ENCODE measurements at places on chromosomes 11 and 22. TPM values are rescaled to one million over a fixed set of nuclear protein-coding genes. Genes with fewer than 3 reads are reported as not detected.

Gene C1QTNF5
- total RNA-seq = 2.1 TPM

Gene USP35
- total RNA-seq = 9.3 TPM

Gene KDM4E
- not detected for total RNA-seq

Gene SAC3D1
- 32.3 TPM for total RNA-seq

Gene CD248
- 4.8 TPM for total RNA-seq

Gene SLC43A1
- total RNA-seq = 4.5 TPM

Gene ACAT1
- 44.6 TPM for total RNA-seq

Gene OR10D3
- not detected for total RNA-seq

Gene TBX1
- not detected for total RNA-seq

- H3K4me3 ChIP-seq = no peak overlapping the region
- DNase-seq = no peak
- H3K27ac ChIP-seq = no peak overlapping the region
- H3K4me1 ChIP-seq = peaks cover 34% of the 10 kb centered on the region
- no peaks in the 10 kb centered on the region for H3K27me3 ChIP-seq
These were observed 105.2 kb downstream of the MAML2 start for GRCh38 chr11:96237766-96238266.

DNA sequence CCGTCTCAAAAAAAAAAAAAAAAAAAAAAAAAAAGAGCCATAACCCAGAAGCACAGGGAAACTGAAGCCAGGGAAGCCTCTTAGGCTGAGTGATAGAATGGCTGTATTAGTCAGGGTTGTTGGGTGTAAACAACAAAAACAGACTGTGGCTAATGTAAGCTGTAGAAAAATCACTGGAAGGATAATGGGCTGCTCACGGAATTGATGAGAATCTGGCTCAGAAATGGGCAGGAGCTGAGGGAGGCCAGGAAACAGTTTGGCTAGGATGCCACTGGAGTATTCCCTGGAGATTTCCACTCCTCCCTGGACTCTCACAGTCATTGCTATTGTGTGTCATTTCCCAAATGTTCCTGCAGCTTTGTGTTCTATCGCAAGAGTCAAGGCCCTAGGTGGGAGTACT, 22.4 kb downstream of the SLC22A6 start:
- DNase-seq = no peak
- H3K36me3 ChIP-seq = no peaks in the 10 kb centered on the region
- no peak overlapping the region for H3K4me3 ChIP-seq
- H3K27ac ChIP-seq = no peak overlapping the region

GRCh38 chr11:64870176-64870892, 8.1 kb downstream of the EHD1 start:
- peak overlapping the region; percentile 85 for H3K27ac ChIP-seq
- H3K4me1 ChIP-seq = peaks cover 45% of the 10 kb centered on the region
- peak overlapping the region; percentile 27 for H3K4me3 ChIP-seq
- H3K36me3 ChIP-seq = no peaks in the 10 kb centered on the region

DNA sequence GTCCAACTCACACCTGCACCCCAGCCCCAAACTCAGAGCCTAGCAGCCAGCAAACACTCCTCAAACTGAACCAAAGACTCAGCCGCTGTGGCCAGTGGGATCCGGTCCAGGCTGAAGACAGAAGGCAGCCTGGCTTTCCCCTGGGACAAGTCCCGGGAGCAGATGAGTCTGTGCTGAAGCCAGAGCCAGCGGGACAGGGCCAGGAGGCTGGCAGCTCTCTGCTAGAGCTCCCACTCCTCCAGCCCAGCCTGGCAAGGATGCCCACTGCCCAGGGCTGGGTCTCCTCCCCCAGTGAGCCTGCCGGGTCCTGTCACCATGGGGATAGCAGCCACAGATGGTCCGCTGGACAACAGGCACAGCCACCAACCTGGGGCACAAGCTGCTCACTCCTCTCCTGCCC, 42.9 kb upstream of the PRR5 start:
- no peak overlapping the region for H3K27ac ChIP-seq
- H3K27me3 ChIP-seq = no peaks in the 10 kb centered on the region
- H3K36me3 ChIP-seq = no peaks in the 10 kb centered on the region

DNA sequence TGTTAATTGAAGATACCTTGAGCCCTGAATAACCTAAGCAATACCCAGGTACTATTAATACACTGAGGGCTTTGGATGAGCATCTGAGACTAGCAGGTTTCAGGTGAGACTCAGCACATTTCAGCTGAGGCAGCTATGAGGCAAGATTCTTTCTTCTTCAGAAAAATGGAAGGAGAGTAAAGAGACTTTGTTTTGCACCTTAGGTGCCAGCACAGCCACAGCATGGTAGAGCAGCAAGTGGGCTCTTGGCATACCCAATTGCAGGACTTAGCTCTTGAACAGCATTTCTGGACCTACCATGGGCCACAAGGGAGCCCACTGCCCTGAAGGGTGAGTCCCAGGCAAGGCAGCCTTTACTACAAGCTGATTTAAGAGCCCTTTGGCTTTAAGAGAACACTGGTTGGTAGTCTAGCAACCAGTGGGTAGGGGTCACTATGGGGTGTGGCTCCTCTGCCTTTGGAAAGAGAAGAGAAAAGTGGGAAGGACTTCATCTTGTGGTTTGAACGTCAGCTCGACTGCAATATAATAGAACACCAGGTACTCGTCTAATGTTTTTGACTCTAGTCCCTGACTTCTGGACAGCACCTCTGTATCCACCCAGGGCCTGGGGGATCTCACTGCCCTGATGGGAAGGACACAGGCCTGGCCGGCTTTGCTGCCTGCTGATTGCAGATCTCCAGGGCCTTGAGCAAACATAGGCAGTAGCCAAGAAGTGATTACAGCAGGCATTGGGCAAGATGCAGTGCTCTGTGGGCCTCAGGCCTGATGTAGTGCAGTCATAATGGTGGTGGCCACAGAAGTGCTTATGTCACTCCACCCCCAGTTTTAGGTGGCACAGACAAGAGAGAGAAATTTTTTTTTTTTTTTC, 73.3 kb downstream of the GLYATL1 start:
- peaks cover 2% of the 10 kb centered on the region for H3K27me3 ChIP-seq
- H3K4me1 ChIP-seq = no peaks in the 10 kb centered on the region
- peaks cover 5% of the 10 kb centered on the region for H3K36me3 ChIP-seq
- H3K4me3 ChIP-seq = no peak overlapping the region
- H3K27ac ChIP-seq = no peak overlapping the region

- no peak overlapping the region for H3K27ac ChIP-seq
- no peaks in the 10 kb centered on the region for H3K36me3 ChIP-seq
- H3K4me1 ChIP-seq = no peaks in the 10 kb centered on the region
- H3K4me3 ChIP-seq = no peak overlapping the region
- no peak for DNase-seq
These were observed 6.8 kb upstream of the PPM1F start for GRCh38 chr22:21959274-21960074.

GRCh38 chr11:19595840-19596751, 116.5 kb upstream of the NAV2 start:
- no peaks in the 10 kb centered on the region for H3K27me3 ChIP-seq
- no peak overlapping the region for H3K27ac ChIP-seq
- peaks cover 20% of the 10 kb centered on the region for H3K4me1 ChIP-seq
- no peaks in the 10 kb centered on the region for H3K36me3 ChIP-seq

DNA sequence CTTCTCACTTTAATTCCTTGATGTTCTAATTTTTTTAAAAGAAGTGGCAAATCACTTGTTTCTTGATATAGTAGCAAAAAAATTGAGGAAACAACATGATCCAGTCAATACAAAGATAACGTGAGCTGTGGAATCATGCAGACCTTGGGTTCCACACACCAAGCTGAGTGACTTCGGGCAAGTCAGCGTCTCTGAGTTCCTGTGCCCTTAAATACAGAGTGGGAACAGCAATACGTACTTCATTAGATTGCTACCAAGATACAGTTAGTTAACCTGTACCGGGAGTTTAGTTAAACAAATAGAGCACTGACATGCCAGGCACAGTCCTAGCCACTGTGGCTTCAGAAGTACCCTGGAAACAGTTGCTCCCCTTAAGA, 58.5 kb downstream of the PPP2R1B start:
- no peak for DNase-seq
- peaks cover 32% of the 10 kb centered on the region for H3K27me3 ChIP-seq
- no peak overlapping the region for H3K4me3 ChIP-seq

- no peaks in the 10 kb centered on the region for H3K27me3 ChIP-seq
- no peak for DNase-seq
- peak overlapping the region; percentile 87 for H3K27ac ChIP-seq
- no peaks in the 10 kb centered on the region for H3K36me3 ChIP-seq
These were observed 86.2 kb downstream of the RPL27A start for GRCh38 chr11:8768625-8769333.

DNA sequence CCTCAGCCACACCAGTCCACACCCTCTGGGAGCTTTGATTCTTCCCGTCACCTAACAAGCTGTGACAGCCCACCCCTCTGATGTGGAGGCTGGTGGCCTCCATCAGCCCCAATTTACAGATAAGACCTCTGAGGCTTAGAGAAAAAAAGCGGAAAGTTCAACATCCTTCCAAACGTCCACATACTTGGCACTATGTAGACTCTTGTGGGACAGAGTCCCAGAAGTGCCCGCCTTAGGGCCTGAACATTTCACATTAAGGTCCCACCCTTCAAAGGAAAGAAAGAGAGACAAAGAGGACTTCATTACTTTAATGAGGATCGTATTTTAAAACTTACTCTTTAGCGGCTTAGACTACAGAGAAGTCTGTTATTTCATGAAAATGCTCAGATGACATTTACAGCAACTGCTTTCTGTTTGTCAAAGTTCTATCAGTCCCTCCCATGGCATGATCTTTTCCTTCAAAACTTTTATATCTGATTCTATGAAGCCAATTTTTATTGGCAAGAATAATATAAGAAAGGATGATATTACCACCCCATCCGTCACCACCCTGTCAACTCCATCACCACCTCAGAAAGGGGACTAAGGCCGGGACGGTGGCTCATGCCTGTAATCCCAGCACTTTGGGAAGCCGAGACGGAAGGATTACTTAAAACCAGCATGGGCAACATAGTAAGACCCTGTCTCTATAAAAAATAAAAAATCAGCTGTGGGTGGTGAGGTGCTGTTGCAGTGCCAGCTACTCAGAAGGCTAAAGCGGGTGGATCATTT, 15.7 kb upstream of the SCGB1A1 start:
- no peak for DNase-seq
- no peak overlapping the region for H3K27ac ChIP-seq
- H3K36me3 ChIP-seq = no peaks in the 10 kb centered on the region

DNA sequence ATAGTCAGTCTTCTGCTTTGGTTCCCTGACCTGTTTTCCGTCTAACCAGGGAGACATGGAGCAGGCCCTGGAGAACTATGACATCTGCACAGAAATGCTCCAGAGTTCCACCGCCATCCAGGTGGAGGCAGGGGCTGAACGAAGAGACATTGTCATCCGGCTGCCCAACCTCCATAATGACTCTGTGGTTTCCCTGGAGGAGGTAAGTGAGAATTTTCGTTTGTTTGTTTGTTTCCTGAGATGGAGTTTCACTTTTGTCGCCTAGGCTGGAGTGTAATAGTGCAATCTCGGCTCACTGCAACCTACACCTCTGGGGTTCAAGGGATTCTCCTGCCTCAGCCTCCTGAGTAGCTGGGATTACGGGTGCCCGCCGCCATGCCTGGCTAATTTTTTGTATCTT, 52.9 kb downstream of the CABIN1 start:
- no peaks in the 10 kb centered on the region for H3K27me3 ChIP-seq
- DNase-seq = no peak
- no peak overlapping the region for H3K4me3 ChIP-seq

DNA sequence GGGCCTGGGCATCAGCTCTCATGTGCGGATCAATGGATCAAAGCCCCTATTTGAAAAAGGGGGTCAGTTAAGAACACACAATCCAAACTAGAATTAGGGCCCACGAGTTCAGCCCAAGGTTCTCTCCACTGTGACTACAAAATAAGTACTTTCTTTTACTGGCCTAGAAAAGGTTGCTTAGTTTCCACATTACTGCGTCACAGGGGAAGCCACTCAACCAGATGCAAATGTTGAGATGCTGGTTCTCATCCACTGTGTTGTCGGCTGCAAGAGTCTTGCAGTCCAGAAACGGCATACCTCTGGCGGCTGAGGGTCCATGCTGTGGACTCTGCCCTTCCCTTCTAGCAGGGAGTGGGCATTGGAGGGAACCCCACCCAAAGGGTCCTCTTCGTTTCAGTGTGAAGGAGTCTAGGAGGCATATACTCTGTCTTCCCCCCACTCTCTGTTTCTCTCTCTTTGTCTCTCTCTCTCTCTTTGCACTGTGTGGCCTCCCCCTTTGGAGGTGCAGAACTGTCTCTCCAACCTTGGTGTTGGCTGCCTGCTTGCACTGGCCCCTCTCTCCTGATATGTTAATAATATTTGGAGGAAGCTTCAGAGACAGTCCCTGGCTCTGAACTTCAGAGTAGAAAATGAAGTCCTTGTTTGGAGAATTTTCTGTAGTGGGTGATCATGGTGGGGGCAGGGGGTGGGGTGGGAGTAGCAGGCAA, 99.0 kb upstream of the NNMT start:
- H3K4me1 ChIP-seq = peaks cover 73% of the 10 kb centered on the region
- no peaks in the 10 kb centered on the region for H3K27me3 ChIP-seq
- peaks cover under 1% of the 10 kb centered on the region for H3K36me3 ChIP-seq
- no peak for DNase-seq

DNA sequence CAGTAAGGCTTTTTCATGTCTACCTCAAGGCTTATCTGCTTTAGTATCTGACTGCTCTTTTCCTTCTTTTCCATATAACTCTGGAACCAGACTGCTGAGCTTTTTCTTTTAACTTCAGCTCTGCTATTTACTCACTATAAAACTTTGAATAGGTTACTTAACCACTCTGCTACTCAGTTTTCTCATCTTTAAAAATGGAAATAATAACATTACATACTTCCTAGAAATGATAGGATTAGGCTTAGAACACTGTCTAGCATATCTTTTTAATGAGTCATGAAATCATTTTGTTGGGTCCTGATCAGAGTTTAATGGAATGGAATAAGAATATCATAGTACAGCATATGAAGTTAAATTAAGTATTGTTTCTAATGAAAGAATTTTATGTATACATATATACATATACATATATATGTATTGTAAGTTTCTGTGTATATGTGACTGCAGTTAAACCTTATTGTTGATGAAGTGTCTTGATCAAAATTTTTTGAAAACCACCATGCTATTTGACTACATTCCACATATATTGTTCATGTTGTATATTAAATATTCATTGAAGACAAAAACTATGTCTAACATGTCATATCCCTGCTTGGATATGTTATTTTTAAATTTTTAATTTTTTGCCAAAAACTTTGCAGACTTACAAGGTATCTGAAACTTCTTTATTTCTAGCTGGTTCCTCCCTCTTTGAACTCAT, 120.2 kb downstream of the METTL15 start:
- no peaks in the 10 kb centered on the region for H3K4me1 ChIP-seq
- H3K4me3 ChIP-seq = no peak overlapping the region
- no peak for DNase-seq
- H3K36me3 ChIP-seq = no peaks in the 10 kb centered on the region
- no peak overlapping the region for H3K27ac ChIP-seq
- H3K27me3 ChIP-seq = no peaks in the 10 kb centered on the region

Data from neural crest cell (in vitro differentiated cells).